IPS DF 19.7 (cell line): ENCODE measurements at places on chromosomes 13 and 19.

DNA sequence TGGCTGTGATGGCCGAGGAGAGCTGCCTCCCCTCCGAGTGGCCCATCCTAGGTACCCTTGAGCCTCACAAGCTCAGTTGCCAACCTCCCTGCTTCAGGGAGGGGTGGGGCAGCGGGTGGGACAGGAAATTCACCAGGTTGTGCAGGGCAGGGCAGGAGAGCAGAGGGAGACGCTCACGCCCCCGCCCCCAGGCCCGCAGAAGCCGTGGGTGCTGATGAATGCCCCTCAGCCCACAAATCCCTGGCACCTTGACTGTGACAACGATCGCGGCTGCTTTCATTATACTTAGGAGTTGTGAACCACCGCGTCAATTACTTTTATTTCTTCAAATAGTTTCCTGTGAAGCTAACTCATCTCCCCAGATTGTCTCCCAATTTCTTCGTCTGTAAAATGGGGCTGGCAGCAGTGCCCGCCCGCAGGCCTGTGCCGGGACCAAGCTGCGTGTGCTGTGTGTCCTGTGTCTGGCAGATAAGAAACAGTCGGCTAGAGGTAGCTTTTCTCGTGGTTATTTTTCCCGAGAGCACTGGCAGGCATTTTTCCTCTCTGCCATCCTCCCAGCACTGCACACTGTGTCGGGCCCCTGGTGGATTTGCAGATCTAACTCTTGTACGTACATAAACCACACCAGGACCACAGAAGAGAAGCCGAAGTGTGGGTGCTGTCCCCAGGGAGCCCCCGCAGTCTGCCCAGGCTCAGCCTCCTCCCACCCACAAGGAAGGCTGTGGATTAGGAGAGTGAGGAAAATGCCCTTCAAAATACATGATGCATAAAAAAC lies 7.9 kb upstream of the RASA3 start:
- DNase-seq = no peak

- DNase-seq = no peak
Measured at GRCh38 chr13:76929851-76930374, 18.4 kb upstream of the ACOD1 start.

DNA sequence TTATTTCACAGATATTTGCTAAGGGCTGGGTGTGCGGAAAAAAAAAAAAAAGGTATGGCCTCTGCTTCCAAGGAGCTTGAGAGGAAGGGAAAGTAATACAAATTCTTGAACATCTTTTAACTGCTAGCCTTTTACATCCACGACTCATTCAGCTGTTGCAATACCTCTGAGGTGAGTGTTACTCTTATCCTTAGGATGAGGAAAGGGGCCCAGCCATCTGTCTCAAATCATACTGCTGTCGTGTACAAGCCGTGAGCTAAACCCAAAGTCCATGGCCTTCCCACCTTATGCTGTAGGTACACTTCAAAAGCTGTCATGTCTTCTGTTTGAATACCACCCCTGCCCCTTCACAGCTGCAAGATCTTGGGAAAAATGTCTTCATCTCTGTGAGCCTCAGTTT lies 146.8 kb downstream of the KCNRG start:
- DNase-seq = no peak

GRCh38 chr13:98390086-98390715 lies 186.7 kb downstream of the STK24 start:
- DNase-seq = no peak

DNA sequence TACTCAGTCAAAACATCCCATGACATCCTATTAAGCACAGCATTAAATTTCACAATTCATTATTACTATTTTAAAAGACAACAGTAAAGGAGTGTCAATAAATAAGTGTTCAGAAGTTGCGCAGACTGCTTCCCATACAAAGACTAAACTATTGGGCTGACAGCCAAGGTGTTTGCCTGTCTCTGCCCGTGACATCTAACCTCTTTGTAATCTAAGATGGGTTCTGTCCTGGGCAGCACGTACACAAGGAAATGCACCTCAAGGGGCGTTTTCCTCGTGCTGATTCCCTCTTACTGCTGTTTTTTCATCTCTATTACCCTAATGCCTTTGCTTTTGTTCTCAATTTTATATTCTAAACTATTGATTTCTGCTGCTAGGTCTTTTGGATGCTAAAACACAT lies 216.3 kb downstream of the NHLRC3 start:
- no peak for DNase-seq

GRCh38 chr13:96768524-96768923 lies 225.8 kb downstream of the OXGR1 start:
- DNase-seq = no peak

- DNase-seq = no peak
Measured at GRCh38 chr19:34733266-34733745, 737 bp upstream of the ZNF181 start.

DNA sequence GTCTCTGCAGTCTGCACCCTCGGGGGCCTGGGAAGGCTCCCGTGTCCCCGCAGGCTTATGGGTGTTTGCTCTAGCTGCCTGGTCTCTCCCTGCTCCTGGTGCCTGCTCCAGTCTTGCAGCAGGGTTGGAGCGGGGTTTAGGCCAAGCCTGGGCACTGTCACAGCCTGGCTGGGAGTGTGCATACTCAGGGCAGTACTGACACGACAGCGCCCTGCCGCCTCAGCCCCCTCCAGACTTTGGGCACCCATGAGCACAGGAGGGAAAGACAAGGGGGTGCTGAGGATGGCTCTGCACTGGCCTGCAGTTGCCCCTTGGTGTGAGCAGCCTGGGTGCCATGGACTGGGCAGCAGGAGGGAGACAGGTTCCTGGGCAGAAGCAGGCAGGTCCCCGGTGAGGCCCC lies 35.7 kb downstream of the CEP89 start:
- DNase-seq = no peak

DNA sequence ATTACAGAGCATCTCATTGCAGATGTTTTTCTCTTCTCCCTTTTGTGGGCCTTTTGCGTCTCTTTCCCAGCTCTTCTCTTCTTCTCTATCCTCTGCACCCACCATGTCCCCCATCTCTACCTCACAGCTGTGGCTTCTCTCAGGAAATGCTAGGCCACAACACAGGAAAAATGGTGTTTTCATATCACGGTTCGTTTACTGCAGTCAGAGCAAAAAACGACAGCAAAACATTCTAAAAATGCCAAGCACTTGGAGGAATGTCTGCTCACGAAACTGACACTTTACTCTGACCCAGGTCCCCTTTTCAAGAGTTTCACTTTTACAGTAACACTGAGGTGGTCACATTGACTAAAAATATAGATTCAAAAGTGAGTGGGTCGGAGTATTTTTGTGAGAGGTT lies 152.2 kb downstream of the DCT start:
- DNase-seq = no peak

DNA sequence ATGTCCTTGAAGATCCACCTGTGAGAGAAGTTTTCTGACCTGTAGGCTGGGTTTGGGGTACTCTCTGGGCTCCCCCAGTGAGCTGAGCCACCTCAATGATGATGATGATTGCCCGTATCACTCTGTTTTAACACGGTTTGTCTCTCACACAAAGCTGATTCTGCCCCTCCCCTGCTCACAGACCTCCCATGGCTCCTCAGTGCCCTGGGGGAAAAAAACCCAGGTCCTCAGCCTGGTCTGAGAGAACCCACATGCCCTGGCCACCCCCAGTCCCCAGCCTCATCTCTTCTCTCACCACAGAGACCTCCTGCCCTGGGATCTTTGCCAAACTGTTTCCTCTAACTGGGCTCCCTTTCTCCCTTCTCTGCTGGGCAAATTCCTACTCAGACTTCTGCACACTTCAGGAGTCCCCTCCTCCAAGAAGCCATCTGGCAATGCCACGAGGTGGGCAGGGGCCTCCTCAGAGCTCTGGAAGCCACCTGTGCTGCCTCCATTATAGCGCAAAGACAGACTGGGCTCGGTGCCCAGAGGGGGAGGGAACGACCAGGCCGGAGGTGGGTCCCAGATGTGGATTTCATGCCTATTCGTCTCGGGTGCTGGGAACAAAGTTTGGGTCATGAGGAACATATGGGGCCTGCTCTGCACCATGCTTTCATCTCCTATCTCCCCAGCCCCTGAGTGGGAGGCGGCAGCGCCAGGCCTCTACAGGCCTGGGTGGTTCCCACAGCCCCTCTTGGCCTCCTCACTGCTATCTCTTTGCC lies 8.5 kb upstream of the CA11 start:
- no peak for DNase-seq

GRCh38 chr19:30111021-30111855 lies 169.2 kb downstream of the URI1 start:
- DNase-seq = no peak

DNA sequence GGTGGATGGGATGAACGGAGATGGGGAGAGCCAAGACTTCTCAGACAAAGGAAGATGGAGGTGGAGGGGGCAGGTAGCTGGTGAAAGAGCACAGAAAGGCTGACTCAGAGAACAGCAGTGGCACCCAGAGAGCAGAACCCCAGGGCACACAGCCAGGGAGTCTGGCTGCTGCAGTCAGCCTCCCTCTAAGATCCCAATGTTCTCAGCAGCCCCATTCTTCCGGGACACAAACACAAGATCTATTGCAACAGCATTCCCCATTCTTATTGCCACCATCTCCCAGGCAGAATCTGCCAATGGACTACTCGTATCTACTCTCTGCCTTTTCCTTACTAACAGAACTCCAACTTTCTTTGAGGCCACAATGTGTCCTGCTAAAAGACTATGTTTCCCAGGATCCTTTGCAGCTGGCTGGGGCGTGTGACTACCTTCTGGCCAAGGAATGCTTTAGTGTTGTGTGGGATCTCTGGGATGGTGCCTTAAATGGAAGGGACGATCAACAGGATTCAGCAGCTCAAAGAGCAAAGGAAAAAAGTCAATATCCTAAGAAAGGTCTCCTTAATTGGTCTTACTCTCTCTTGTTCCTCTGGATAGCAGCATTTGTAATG lies 7.5 kb downstream of the THAP8 start:
- no peak for DNase-seq

- no peak for DNase-seq
Measured at GRCh38 chr19:45290381-45290931, 32.2 kb downstream of the CKM start.

GRCh38 chr13:79503473-79504017 lies 22.6 kb downstream of the NDFIP2 start:
- no peak for DNase-seq

GRCh38 chr13:76798037-76798436 lies 88.2 kb downstream of the KCTD12 start:
- no peak for DNase-seq

DNA sequence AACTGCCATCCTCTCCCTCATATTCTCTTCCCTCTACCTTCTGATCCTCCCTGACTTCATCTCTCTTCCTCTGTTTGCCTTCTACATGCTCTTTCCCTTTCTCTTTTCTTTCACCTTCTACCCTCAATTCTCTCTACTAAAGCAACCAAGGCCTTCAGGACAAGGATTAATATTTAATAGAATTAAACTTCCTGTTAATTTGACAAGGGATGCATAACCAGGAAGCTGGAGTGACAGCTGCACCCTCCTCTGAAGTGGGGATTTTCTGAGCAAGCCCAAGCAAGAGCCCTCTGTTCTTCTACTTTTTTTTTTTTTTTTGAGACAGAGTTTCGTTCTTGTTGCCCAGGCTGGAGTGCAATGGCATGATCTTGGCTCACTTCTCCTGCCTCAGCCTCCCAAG lies 63.4 kb upstream of the MED4 start:
- no peak for DNase-seq

GRCh38 chr13:99976575-99976974 lies 5.0 kb upstream of the ZIC5 start:
- DNase-seq = no peak
